ENCODE measurements at places on chromosomes 7 and 10.

DNA sequence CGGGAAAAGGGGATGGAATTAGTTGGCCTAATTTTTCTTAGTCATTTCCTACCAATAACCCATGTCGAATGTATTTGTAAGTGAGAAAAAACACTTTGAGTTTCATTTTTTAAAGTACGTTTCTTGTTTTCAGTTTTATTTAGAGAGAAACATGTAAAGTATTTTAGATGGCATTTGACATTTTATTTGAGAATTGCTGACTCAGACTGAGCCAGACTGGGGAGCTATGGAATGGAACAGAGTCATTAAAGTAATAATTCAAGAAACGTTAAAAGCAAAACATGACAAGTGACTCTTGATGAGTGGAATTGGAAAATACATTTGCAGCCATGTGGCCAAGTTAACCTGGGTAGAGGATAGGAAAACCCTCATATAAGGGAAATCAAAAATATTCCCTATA lies 286.1 kb upstream of the NPSR1 start:
- no peak for DNase-seq

DNA sequence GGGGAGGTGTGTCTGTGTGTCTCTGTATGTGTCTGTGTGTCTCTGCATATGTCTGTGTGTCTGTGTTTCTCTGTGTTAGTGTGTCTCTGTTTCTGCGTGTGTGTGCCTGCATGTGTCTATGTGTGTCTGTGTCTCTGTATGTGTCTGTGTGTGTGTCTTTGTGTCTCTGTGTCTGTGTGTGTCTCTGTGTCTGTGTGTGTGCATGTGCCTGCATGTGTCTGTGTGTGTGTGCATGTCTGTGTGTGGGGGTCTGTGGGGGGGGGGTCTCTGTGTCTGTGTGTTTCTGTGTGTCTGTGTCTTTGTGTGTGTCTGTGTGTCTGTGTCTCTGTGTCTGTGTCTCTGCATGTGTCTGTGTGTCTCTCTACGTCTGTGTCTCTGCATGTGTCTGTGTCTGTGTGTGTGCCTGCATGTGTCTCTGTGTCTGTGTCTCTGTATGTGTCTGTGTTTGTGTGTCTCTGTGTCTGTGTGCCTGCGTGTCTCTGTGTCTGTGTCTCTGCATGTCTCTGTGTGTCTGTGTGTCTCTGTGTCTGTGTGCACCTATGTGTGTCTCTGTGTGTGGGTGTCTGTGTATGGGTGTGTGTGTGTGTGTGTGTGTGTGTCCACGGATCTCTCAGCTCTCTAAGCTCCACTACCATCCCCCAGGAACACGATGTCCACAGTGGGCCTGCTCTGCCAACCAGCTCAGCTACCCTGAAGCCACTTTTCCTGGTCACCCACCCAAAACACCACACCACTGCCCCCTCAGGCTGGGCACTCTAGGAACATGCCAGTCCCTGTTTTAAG lies 41.7 kb downstream of the RASGEF1A start:
- peak; percentile 2 for DNase-seq

GRCh38 chr10:42637648-42638054 lies 719 bp downstream of the ZNF33B start:
- DNase-seq = no peak

DNA sequence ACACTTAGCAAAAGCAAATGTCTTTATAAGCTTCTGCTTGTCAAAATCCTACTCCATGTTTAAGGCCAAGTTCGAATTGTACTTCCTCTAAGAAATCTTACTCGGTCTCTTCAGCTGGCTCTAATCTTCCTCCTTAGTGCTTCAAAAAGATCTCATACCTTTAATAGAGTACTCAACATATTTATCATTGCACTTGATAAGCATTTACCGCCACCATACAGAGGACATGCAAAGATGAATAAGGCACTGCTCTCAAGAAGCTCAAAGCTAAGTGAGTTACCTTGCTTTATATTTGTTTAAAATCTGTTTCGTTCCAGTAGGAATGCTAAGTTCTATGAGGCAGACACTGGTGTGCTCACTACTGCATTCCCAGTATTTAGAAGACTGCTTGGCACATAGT lies 61.9 kb upstream of the DNAJB12 start:
- DNase-seq = no peak

DNA sequence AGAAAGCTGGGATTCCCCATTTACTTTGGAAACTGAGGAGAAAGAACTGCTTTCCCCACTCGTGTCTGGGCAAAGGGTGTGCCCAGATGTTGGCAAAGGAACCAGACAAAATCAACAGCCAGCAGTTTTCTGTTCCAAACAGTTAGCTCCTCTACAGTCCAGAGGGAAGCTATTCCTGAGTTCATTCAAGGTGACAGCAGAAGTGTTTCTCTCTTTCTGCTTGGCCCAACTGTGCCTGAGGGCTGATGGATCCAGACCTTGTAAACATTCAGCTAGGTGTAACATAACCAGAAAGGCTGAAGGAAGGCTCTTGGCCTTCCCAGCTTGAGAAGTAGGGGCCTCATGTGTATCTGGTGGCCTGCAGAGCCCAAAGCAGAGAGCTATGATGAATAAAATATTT lies 7.0 kb upstream of the ALDH18A1 start:
- no peak for DNase-seq

- DNase-seq = no peak
These were observed 50.0 kb downstream of the JMJD1C start for GRCh38 chr10:63415640-63416244.

DNA sequence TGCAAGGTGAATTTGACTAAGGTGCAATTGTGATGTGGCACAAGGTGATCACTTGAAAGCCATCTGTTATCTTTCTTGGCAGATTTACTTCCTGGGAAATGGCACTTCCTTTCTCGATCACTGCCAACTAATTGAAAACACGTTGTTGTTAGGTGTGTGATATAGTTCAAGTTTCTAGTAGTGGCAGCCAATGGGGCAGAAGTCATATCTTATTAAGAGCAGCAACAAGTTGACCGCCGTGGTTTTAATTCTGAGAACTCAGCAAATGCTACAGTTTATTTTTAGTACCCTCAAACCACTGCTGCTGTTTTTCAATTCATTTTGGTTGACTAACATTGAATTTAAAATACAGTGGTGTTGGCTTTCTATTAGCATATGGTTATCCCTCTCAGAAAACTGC lies 1.6 kb downstream of the CHN2 start:
- DNase-seq = no peak

DNA sequence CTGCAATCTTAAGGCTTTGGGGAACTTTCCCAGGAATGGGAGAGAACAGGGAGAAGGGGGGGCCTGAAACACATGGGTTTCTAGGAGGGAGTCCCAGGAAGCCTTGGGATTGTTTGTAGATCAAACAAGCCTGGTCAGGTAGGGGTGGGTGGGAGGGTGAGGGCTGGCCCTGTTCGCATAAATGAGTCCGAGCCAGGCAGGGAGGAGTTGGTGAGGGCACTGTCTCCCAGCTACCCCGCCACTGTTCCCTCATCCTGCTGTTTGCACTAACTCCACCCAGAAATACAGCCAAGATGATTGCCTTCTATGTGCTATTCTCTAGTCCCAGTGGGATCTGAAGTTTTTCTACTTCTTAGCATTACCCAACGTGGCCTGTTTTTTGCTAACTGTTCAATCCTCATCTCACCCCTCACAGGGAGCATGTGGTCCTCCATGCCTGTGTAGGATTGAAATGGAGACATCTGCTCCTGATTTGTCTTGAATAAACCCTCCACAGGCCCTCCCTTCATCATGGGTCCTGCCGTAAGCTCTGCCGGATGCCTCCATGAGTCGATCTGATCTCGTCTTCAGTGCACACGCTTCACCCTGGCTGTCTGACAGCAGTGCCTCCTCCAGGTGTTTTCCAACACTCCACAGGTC lies 257.0 kb downstream of the COBL start:
- DNase-seq = no peak

DNA sequence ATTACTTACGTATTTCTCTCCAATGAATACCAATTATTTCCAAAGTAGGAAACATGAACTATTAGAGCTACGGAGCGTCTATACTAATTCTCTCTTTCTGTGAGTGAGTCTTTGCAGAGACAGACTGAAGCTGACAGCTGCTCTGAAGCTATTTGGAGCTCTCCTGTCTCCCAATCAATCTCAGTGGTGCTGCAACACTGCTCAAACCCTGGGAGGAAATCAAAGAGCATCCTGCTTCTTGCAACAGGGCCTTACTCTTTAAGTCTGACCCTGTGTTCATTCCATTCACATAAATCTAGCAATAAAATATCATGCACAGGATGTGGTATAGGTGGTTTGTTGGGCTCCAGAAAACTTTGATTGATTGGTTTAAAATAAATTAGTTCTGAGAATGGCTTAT lies 685.7 kb upstream of the IGFBP3 start:
- DNase-seq = no peak

DNA sequence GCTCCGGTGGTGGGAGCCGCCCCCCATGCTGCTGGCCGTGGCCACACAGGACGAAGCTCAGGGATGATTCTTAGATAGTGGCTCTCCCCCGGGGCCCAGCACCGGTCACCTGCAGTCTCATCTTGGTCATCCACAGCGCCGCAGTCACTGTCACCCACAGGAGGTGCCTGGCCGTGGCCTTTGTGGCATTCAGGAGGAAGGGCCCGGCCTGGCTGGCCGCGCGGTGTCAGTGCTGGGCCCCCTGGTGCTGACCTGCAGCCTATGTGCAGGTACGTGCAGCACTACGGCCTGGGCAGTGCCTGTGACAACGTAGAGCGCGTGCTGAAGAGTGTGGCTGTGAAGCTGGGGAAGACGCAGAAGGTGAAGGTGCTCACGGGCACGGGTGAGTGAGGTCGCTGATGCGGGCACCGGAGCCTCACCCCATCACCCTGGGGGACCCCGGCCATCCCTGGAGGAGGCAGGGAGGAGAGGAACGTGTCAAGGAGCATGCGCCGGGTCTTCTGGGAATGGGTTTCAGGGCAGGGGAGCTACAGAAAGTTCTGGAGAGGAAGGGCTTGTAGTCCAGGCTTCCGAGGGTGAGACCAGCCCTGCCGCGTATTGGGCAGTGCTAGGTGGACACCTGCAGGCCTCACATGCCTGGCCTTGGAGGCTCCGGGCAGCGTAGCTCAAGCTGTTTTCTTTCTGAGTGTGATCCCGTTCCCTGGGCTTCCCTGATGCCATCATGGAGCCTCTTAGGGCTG lies 5.0 kb downstream of the SPRN start:
- DNase-seq = no peak

DNA sequence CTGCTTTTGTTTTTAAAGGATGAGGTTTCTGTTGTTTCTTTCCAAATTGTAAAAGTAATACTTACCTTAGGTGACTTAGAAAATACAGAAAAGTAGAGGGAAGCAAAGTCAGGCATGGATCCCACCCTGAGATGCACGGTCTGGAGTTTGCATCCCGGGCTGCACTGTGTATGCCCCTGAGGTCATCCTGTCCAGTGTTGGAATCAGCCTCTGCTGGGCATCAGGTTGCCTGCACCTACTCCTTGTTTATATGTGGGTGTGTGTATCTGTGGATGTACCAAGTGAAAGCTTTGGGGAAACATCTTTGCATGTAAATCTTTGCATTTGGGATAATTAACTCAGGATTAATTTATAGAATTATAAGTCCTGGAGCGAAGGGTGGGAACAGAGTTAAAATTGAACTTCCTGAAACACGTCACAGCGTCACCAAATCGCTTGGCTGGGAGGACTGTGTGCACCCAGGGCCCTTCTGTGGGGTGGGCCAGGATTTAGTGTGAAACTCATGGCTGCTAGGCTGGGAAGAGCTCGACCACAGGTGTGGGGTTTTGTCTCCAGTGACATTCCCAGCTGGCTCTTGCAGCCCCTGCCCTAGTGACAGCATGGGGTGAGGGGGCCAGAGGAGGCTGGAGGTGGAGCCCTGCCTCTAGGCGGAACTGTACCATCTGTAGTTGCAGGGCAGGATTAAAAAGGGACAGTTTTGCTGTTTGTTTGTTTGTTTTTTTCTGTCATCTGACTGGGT lies 27.9 kb downstream of the GTF2IRD1 start:
- no peak for DNase-seq

GRCh38 chr10:36492590-36493515 lies 632.5 kb upstream of the ANKRD30A start:
- DNase-seq = no peak

- peak; percentile 88 for DNase-seq
These were observed at the start of gene MAGI2 for GRCh38 chr7:79453558-79454360. TSS of gene MAGI2 (minus strand) at chr7:79453667. CDS start at chr7:79453320, 347 bp downstream.

GRCh38 chr10:99513061-99513460 lies 19.7 kb upstream of the NKX2-3 start:
- DNase-seq = no peak

GRCh38 chr7:136931169-136931867 lies 62.9 kb downstream of the CHRM2 start:
- DNase-seq = no peak

DNA sequence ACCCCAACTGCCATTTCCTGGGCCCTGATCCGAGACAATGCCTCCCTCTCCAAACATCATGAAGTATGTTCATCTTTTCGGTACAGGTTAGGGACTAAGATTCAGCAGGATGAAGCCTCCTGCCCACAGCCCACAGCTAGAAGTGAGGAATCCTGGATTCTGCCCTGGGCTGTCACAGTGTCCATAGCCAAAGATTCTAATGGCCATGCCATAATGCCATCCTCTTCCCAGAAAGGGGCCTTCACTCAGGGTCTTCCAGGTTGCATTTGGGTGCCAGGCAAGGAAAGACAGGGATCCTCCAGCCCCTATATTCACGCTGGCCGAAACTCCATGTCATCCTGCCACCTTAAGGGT lies 15.7 kb upstream of the ZMIZ1 start:
- no peak for DNase-seq

- peak; percentile 44 for DNase-seq
These were observed 162.9 kb downstream of the ARL5B start for GRCh38 chr10:18822156-18822555.

- DNase-seq = no peak
These were observed 270.5 kb downstream of the POU6F2 start for GRCh38 chr7:39248041-39248691.

- DNase-seq = no peak
These were observed 41.8 kb downstream of the CAMK2B start for GRCh38 chr7:44283381-44284211.

DNA sequence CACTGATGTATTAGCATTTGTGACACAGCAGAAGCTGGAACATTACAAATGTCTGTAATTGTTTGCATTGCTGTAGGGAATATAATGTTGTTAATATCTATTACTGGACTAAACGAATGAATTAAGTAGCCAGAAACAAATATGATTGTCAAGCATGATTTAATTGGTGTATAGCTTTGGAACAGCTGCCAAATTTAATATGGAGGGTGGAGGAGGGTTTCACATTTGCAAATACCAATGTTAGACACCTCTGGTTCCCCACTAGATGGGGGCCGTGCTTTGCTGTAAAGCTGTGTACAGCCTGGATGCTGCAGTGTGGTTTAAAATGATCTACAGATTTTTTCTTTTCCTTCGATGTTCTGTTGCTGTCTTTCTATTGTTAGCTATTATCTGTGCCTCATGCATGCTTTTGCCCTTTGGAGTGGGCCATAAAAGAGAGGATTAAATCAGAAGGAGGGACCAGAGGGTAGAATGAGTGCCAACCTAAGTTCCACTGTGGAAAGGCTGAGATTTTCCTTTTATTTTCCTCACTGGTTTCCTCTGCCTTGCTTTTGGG lies 23.1 kb downstream of the DNAJB9 start:
- DNase-seq = no peak

Data from left lung (tissue), 14 donors.